ENCODE measurements at places on chromosomes 3 and 15. TPM values are rescaled to one million over a fixed set of nuclear protein-coding genes. Genes with fewer than 3 reads are reported as not detected.

- no peak for DNase-seq
Observed at GRCh38 chr15:85865070-85865684, 70.5 kb upstream of the KLHL25 start.

The AQP9 gene
- total RNA-seq = not detected

DNA sequence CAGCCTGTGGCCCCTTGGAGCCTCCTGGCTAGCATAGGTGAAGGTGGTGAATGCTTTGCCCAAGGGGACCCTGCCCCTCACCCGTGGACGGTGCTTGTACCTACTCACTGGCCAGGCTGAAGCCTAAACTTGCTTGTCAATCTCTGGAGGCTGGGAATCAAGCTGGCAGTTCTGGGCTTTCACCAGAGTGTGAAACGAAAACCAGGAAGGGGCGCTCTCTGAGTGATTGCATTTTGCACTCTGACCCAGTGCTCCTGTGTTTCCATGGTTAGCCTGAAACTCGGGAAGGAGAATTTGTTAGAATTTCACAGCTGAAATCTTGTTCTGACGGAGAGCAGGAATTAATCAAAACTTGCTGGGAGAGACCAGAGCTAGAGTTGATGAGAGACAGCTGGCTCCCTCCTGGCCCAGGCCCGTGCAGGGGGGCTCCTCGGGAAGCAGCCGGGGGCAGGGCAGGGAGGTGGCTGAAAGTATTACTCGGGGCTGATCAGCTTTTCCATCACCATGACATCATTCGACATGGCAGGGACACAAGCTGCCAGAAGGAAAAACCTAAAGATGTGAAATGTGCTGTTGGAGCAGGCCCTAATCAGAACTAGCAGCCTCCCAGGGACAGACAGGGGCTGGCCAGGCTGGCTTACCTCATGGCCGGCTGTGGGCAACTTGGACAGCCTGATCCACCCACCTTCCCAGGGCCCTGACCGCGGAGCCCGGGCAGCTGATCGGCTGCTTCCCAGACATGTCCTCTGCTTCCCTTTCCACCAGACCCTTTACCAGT is 323.6 kb upstream of the CTDSPL start:
- DNase-seq = no peak

- DNase-seq = no peak
Observed at GRCh38 chr3:53022647-53023046, 23.2 kb downstream of the SFMBT1 start.

The TRIM71 gene
- not detected for total RNA-seq
